Endothelial cell of umbilical vein (primary cell): ENCODE measurements at places on chromosomes 13 and 19.

DNA sequence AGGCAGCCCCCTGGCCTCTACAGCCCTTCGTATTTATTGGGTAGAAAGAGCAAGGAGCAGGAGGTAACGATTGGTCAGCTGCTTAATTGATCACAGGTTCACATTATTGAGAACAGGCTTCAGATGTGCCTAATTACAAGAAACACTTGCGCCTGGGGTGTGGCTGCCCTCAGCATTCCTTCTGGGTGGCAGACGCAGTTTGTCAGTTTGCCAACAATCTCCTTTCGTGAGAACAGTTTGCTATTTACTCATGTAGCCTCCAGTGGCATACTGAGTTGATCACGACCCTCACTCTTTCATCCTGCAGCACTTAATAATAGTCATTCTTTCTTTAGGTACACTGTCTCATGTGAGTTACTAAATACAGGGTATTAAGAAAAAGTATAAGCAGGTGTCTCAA lies 985.6 kb downstream of the SLITRK5 start:
- DNase-seq: no peak

GRCh38 chr13:42272115-42272803 lies at the start of gene AKAP11:
Gene AKAP11 (plus strand): TSS chr13:42272152. CDS start chr13:42286349, 14,197 bp downstream.
- peak; percentile 65 for DNase-seq

DNA sequence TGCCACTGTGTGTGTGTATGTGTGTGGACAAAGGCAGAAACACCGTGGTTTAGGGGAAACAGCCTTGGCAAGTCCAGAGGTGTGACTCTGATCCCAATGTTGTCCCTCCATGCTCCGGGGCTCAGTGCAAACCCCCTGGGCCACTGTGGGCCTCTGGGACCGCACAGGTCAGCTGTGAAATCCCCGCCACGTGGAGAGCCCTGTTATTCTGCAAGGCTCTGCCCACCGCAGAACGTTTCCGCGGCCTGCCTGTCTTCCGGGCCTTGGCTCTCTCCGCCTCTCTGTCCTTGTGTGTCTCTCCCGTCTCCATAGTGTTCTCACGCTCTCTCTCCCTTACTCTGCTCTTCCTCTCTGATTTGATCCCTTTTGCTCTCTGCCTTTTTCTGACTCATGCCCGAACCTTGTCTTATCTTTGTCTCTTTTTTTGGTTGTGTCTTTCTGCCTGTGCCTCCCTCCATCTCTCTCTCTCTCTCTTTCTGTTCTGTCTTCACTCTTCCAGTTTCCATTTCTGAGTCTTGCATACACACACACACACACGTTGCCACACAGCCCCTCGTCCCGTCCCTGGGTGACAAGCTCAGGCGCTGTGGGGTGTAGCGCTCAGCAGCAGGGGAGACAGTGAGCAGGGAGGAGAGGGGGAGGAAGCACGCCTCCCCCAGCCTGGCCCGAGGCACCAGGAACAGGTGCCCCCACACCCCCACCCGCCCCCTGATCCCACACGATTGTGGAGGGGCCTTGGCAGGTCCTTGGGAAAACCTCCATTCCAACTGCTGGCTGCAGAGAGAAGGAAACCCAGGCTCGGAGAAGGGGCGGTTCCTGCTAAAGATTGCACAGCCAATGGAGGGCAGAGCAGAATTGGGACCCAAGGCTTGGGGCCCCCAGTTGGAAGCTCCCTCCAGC lies 3.0 kb downstream of the TTYH1 start:
- no peak for DNase-seq

- DNase-seq: no peak
These were observed 57.2 kb upstream of the C1QTNF9 start for GRCh38 chr13:24252136-24252535.

- DNase-seq: no peak
These were observed 539.9 kb downstream of the OLFM4 start for GRCh38 chr13:53568491-53568890.
